ENCODE measurements at places on chromosomes 13 and 19. TPM values are rescaled to one million over a fixed set of nuclear protein-coding genes. Genes with fewer than 3 reads are reported as not detected.

- peak; percentile 98 for DNase-seq
Observed at GRCh38 chr13:26019881-26020870, 31.6 kb downstream of the SHISA2 start.

- no peak for DNase-seq
Observed at GRCh38 chr19:2392366-2392765, 32.3 kb downstream of the TMPRSS9 start.

- peak; percentile 71 for DNase-seq
Observed at GRCh38 chr19:12564016-12564664, 12.9 kb upstream of the ZNF564 start.

DNA sequence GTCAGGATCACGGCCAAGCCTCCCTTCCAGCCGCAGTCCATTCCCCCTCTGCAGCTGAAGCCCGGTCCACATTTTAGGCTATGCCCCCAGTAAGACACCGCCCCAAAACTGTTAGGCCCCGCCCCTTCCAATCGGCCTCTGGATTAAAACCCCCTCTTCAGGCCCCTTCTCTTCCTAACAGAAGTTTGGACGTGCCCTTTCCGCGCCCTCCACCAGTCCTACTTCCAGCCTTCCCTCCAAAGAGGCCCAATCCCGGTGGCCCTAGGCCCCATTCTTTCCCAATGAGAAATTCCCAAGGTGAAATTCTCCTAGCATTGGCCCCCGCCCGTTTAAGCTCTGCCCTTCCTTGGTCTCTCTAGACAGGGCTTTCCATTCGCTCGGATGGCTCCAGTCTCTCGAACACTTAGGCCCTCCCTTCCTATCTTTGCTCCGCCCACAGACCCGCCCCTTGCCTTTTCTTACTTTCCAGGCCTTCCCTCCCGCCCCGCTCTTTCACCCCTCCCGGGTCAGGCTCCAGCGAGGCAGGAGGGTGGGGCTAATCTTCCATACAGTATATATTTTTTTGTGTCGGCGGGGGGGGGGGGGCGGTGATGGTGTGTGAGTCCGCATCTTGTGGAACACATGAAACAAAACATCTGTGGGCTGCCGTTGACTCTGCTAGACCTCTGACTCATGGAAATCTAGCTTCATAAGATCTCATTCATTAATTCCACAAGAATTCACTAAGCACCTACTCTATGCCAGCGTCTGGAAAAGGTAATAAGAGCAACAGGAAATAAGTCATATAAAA lies 13.6 kb downstream of the LTBP4 start:
- DNase-seq = peak; percentile 99

Gene ZSCAN5A
- 5.6 TPM for total RNA-seq

Gene FOXO1
- 0.68 TPM for total RNA-seq

DNA sequence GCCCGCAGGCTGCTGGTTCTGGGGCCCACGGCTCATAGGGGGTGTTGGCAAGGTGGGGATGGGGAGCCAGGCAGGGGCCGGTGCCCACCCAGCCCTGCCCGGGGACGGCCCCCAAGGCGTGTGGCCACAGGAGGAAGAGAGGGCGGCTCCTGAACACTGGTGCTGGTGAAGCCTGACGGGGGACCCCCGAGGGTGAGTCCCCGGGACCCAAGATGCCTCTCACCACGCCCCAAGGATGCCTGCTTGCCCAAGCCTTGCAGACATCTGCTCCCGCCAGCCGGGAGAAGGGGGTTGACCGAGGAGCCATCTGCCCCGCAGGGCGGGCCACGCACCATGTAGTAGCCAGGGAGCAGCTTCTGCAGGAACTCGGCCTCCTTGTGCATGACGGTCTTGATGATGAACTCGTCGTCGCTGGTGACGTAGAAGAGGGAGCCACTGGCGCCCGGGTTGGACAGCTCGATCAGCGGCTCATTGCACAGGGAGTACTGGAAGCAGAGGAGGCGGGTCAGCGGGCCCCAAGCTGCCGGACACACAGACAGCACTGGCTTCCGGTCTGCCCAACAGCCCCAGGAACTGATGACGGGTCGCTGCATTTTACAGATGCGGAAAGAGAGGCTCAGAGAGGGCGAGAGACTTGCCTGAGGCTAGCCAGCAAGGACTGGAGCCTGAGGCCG lies 29.6 kb upstream of the CACTIN start:
- peak; percentile 67 for DNase-seq

Gene SELENOV
- not detected for total RNA-seq

DNA sequence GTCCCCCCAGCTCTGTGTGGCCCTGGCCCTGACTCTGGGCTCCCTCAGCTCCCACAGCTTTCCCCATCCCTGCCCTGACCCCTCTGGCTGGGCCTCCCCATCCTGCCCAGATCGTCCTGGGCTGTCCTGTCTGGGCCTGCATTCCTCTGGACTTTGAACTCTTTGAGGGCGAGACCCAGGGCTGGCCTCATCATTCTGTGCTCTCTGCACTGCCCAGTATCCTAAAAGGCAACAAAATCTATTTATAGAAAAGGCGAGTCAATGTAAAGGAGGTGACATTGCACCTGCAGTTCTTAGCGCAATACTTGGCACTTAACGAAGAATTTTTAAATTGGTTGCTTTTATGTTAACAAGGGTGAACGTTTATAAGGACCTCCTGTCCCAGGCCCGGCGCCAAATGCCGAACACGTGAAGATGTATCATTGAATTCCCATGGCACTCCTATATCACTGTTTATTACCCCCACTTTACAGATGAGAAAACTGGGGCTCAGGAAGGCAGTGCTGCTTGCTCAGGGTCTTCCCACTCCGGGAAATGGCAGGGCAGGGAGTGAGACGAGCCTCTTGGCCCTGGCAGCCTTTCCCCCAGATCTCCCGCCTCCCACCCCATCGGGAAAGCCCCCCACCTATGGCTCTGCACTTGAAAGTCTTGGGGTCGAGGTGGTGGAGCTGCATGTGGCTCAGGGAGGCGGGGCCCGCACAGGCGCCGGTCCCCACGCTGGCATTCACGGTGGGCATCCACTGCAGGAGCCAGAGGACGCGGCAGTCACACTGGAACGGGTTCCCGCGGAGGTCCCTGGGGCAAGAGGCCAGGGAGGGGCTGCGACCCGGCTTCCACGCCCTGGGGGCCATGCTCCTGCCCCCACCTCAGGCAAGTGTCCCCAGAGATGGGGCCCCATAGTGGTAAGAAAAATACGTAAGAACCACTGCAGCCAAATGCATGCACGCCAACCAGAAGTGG lies 3.8 kb downstream of the LGI4 start:
- DNase-seq = no peak

DNA sequence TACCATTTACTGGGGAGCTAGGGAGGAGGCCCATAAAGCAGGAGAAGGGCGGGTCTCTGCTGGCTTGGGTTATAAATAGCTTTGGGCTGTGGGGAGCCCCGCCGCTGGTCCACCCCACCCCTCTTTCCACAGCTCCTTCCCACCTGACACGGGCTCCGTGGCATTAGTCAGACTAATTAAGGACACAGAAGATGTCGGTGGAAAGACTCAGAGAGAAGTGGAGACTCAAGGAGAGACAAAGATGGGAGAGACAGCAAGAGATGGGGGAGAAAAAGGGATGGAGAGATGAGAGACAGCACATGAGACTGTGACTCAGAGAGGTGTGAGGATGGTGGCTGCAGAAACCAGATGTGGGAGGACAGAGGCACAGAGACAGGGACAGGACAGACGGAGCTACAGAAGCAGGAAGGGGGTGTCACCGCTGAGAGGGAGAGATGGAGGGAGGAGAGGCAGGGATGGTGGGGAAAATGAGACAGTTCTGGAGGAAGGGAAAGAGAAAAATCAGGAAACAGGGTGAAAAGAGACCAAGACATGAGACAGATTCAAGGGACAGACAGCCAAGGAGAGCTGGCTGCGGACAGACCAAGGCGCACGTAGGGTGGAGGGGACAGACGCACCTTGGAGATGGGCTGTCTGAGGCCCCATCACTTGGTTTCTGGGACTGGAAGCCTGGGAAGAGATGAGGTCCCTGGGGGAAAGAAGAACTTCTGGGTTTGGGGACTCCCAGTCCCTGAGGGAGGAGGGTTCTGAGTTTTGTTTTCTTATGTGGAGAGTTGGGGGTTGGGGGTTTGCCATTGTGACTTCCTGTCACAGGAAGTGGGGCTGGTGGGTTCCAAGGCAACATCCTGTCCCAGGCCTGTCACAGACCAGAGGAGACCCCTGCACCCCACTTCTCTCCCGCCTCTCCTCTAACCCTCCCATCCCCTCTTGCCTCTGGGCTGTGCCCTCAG lies 4.1 kb downstream of the ARHGEF1 start:
- no peak for DNase-seq

- DNase-seq = no peak
Observed at GRCh38 chr13:46050771-46051170, 1.8 kb downstream of the ZC3H13 start.

DNA sequence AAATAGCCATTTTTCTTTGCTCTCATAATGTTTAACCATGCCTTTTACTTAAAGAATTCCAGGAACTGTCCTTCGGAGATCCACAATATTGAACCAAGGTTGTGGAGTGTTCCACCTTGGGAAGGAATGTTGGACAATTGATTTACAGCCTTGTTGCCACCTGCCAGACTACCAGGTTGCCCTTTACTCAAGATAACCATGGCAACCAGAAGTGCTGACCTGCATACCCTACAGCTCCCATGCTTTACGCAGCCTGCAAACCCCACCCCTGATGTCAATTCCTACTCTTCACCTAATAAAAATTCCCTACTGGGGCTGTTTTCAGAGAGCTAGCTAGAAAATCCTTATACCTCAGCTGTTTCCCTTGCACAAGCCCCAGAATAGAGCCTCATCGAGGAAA lies 151.0 kb upstream of the RXFP2 start:
- DNase-seq = no peak

DNA sequence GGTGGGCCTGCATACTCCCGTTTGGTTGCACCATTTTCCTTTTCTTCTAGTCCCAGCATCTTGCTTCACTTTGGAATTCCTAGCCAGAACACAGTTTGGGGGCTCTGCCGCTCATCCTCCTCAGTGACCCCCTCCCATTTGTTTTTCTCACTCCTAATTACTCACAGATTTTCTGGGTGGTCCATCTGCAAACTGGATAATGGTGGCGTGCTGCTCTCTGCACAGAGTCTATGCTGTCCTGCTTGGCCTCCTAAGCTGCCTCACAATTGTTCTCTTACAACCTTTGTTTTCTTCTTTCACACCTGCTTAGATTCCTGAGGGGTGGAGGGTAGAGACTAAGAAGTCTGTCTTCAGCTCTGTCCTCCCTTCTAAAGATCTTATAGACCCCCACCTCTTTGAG lies 80.8 kb downstream of the SHISA2 start:
- DNase-seq = no peak

- DNase-seq = no peak
Observed at GRCh38 chr19:15218501-15218900, 13.7 kb downstream of the EPHX3 start.

Gene KLK3
- total RNA-seq = not detected

GRCh38 chr19:2149980-2150793 lies 1.2 kb downstream of the AP3D1 start:
- DNase-seq = no peak

Gene KLK15
- total RNA-seq = not detected

DNA sequence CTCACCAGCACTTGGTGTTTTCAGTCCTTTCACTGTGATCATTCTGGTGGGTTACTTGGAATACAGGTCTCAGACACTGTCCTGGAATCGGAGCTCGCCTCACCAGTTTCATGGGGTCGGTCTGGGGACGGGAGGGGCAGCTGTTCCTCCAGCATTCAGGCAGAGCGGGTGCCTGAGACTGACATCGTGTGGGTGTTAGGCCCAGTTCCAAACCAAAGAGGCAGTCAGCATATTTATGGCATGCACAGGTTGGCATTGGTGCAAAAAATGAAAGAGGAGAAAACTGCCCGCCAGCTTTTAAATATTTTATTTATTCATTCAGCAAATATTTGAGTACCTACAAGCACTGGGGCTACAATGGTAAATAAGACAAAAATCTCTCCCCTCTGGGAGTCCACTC lies 20.1 kb downstream of the PLEKHF1 start:
- DNase-seq = no peak

Gene FCER2
- not detected for total RNA-seq

Gene ZNF560
- total RNA-seq = not detected

DNA sequence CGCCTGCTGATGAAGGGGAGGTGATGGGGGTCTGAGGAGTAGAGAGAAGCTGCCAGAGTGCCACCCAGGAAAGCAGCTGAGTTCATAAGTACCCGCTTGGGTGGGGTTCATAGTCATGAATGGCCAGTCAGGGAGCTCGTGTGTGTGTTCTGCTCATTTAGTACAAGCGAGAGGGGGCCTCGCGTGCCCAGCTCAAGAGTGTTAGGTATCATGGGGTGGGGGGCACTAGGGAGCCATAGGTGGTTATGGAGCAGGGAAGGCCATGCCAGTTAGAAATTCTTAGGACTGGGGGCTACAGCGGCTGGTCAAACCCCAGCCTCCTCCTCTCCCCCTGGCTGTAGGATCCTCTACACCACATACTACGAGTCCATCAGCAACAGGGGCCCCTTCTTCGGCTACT lies 46.8 kb downstream of the CD320 start:
- no peak for DNase-seq

Gene ZNF575
- total RNA-seq = not detected

DNA sequence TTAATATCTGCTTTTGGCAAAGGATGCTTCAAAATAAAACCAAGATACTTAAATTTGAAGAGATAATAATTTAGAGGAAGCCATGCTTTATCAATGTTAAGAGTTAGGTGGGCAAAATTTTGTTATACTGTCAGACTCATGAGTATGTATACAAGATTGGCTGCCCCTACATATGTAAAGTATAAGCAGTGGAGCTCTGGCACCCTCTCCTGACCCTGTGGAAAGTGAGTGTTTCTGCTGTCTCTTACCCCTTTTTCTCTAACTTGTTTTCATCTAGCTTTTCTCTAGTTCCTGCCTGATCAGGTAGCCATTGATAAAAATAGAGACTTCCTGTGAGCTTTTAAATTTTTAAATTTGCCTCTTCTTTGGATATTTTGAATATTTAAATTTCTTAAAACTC lies 710.9 kb upstream of the SPRY2 start:
- DNase-seq = no peak

- no peak for DNase-seq
Observed at GRCh38 chr13:24654741-24655140, 25.5 kb upstream of the ATP12A start.

- no peak for DNase-seq
Observed at GRCh38 chr13:29887030-29887557, 36.7 kb upstream of the UBL3 start.

DNA sequence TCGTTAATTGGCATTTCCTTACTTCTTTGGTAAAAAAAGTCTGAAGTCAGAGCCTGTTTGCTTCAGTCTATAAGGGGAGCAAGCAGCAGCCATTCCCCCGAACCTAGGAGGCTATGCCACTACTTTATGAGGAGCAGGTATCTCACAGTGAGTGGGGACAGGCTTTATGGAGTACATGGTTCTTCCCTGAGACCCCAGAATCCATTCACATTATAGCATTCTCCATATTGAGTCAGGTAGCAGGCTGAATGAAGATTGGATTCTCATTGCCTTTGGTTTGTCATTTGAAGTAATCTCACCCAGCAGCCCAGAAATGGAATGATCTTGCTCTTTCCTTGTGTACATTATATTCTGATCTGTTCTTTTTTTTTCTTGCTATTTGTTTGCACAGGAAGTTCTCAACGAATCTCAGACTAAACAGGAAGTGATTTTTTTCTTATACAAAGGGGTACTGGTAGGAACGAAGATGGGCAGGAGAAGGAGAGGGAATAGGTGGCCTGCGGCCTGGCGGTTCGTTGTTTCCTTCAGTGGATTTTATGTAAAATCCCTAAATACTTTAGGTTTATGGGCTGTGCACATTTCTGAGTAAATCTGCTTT lies 74.4 kb downstream of the ARHGAP35 start:
- no peak for DNase-seq

Gene SUPT5H
- total RNA-seq = 108 TPM
